ENCODE measurements at places on chromosomes 1 and 21. TPM values are rescaled to one million over a fixed set of nuclear protein-coding genes. Genes with fewer than 3 reads are reported as not detected.

DNA sequence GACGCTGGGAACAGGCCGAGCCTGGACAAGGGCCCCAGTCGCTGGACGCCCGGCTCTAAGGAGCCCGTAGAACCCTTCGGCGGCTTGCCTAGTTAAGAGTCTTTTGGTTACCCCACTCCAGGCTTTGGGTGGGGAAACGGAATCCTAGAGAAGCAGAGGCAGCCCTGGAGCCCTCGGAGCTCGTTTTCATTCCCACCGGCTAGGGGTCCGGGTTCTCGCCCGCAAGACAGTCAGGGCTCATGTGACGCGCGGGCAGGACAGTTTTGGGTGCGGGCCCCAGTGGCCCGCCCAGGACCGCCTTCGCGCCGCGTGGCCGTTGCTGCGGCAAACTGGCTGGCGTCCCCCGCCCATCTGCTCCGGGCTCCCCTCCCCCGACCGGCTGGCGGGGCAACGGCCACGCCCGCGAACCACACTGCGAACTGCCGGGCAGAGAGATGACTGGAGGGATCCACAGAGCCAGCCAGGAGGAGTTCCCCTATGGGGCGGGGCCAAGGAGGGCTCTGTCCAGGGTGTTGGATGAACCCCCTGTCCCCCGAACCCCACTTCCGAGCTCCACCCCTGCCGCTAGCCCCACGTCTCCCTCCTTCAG, 829 bp upstream of the HES2 start:
- peak; percentile 36 for DNase-seq

DNA sequence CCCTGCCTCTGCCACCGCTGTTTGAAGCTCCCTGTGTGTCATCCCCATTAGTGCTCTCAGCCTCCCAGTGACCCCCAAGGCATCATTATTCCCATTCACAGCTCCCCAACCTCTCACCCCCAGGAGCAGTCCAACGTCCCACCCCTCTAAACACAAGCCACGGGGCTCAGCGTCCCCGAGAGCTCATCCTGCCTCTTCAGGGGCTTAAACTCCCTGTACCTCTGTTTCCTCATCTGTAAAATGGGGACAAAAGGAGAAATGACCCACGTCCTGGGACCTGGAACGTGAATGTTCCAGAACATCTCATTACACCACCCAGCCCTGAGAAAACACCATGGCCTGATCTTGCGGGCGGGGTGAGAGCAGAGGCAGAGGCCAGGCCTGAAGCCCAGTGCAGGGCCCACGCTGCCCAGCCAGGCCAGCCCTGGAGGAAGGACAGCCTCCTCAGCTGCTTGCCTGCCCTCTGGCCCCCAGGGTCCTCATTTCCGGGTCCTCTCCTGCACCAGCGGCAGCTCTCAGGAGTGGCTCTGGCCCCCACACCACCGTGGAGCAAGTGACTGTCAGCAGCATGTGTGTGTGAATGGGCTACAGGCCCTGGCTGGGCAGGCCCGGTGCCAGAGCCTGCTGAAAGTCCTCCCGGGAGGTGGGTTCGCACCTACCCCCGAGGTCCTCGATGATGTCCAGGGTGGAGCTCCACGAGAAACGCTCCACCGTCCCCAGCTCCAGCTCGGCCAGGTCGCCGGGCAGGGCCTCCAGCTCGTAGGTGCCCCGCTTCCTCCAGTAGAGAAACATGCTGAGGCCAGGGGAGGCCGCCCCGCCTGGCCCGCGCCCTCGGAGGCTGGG, 14.1 kb upstream of the PLEKHG5 start:
- no peak for DNase-seq

GRCh38 chr1:156664046-156664766, 13.0 kb downstream of the NES start:
- no peak for DNase-seq

- no peak for DNase-seq
Measured at GRCh38 chr21:46345861-46346260, 21.9 kb downstream of the PCNT start.

GRCh38 chr1:191620883-191621282, 537.4 kb upstream of the RGS18 start:
- peak; percentile 24 for DNase-seq

- DNase-seq = peak; percentile 93
Measured at GRCh38 chr1:234599617-234600417, 10.2 kb downstream of the IRF2BP2 start.

GRCh38 chr1:11364170-11364569, 91.2 kb downstream of the UBIAD1 start:
- no peak for DNase-seq

- no peak for DNase-seq
Measured at GRCh38 chr1:41907446-41907845, 11.3 kb downstream of the HIVEP3 start.

Gene AK5
- 9.9 TPM for total RNA-seq

Gene OVAAL
- total RNA-seq = 0.96 TPM
